Progenitor cell of endocrine pancreas (in vitro differentiated cells): ENCODE measurements at places on chromosomes 5 and 9. TPM values are rescaled to one million over a fixed set of nuclear protein-coding genes. Genes with fewer than 3 reads are reported as not detected.
A peak's percentile ranks its signal among the peaks of the same experiment; 100 is the strongest.

The IFNA2 gene
- total RNA-seq: not detected in 2 replicates

GRCh38 chr5:103021314-103021713, 98.6 kb downstream of the GIN1 start:
- DNase-seq: no peak

The ERAP2 gene
- not detected in 2 replicates for total RNA-seq

GRCh38 chr5:175478384-175479124, at the start of gene SFXN1:
TSS of gene SFXN1 (plus strand) at chr5:175478560. CDS start at chr5:175492104, 13,544 bp downstream.
- peak; percentile 67 for DNase-seq

The DRD1 gene
- total RNA-seq: not detected in 2 replicates

DNA sequence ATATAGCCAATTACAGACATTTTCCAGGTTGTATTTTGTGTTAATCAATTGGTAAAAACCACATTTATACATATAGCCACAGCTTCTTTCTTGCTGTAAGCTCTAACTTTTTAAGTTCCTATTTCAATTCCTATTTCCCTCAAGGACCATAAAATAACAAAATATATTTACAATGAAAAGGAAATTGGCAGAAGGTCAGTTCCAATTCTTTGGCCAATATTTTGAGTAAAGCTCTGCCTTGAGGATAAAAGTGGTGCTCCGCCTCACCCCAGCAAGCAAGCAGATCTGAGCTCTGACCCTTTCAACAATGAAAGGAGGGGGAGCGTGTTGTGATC, 203.4 kb upstream of the RASEF start:
- no peak for DNase-seq
